ENCODE measurements at places on chromosomes 5 and 9.

- no peak for DNase-seq
- H3K4me1 ChIP-seq: peaks cover 3% of the 10 kb centered on the region
- no peak overlapping the region for H3K27ac ChIP-seq
- H3K27me3 ChIP-seq: no peaks in the 10 kb centered on the region
Observed at GRCh38 chr5:67643536-67643935, 446.9 kb upstream of the CD180 start.

DNA sequence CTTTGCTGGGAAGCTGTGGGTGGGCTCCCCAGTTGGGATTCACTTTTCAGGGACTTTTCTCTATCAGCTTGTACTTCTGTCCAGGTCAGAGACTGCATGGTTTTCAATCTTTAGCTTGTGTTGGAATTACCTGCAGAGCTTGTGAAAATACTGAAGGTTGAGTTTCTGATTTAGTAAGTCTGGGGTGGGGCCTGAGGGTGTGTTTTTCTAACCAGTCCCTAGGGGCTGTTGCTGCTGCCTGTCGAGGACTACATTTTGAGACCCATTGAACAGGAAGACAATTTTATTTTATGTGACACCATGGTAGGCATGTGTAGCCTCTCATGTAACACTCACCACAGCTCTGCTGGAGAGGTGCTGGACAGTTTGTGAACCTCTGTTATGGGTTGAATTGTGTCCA, 14.7 kb upstream of the MLANA start:
- DNase-seq: no peak
- peaks cover 4% of the 10 kb centered on the region for H3K4me1 ChIP-seq
- H3K27me3 ChIP-seq: no peaks in the 10 kb centered on the region
- no peaks in the 10 kb centered on the region for H3K36me3 ChIP-seq
- H3K4me3 ChIP-seq: no peak overlapping the region
- no peak overlapping the region for H3K27ac ChIP-seq

- no peaks in the 10 kb centered on the region for H3K27me3 ChIP-seq
- H3K4me1 ChIP-seq: no peaks in the 10 kb centered on the region
- H3K36me3 ChIP-seq: peaks cover 10% of the 10 kb centered on the region
- no peak overlapping the region for H3K4me3 ChIP-seq
- no peak for DNase-seq
Observed at GRCh38 chr5:61534481-61535267, 202.6 kb downstream of the ZSWIM6 start.

GRCh38 chr9:109114670-109115069, 5.1 kb downstream of the TMEM245 start:
- H3K27ac ChIP-seq: peak overlapping the region; percentile 74
- peaks cover 8% of the 10 kb centered on the region for H3K4me1 ChIP-seq
- H3K4me3 ChIP-seq: no peak overlapping the region
- no peaks in the 10 kb centered on the region for H3K27me3 ChIP-seq
- H3K36me3 ChIP-seq: no peaks in the 10 kb centered on the region

DNA sequence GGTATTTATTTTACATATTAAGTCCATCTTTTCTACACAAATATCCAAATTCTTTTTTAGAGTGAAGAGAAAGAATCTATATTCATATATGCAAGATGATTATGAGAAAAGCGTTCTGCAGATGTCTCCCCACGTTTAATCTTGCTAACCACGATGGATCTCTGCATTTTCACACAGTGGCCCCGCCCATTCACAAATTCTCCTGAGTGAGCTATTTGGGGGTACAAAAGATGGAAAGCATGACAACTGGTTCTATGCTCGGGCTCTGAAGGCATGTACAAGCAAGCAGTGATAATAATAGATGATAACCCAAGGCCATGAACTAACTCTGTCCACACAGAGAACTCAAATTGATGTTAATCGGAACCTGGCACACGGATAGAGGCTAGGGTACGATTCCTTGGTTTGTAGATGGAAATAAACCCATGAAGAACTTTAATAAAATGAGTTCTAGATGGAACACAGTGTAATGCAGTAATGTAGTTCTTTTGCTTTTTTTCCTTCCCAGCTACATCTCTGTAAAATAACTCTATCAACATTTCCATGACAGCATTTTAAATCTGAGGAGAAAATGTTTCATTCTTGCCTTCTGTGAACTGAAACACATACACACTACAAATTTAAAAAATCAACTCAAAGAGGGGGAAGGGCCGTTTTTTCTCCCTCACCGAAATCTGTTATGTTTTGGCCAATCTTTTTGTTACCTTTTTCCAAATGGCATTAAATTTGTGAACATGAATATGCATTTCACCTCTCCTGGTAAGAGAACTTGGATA, 851.7 kb upstream of the DMAC1 start:
- no peaks in the 10 kb centered on the region for H3K27me3 ChIP-seq
- H3K4me3 ChIP-seq: no peak overlapping the region
- H3K36me3 ChIP-seq: no peaks in the 10 kb centered on the region
- H3K4me1 ChIP-seq: peaks cover 2% of the 10 kb centered on the region
